ENCODE measurements at places on chromosomes 1 and 21.

DNA sequence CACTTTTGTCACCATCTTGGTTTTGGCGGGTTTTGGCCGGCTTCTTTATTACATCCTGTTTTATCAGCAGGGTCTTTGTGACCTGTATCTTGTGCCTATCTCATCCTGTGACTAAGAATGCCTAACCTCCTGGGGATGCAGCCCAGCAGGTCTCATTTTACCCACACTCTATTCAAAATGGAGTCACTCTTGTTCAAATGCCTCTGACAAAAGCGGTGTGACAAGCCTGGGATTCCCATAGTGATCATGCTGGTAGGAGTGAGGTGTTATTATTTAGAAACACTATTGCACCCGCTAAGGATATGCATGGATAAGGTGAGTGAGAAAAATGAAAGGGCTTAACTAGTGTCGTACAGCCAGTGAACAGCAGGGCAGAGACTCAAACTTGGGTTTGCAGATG, 111.7 kb upstream of the COA6 start:
- no peak for DNase-seq

- DNase-seq: no peak
Measured at GRCh38 chr1:226268421-226269124, 40.4 kb downstream of the LIN9 start.

DNA sequence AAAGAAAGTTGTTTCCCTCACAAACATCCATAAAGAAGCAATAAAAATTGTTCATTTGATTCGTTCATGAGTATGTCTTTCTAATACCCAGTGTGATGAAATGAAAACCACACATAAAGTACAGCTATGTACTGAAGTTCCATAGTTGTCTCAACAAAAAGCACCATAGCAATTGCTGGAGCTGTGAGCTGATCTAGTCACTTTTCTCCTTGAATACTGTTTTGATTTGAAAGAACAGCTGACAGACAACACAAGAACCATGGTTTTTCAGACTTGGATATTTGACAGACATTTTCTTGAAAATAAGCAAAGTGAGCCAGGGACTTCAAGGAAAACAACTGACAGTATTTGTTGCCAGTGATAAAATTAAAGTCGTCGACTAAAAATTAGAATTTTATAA, 237.1 kb upstream of the PLD5 start:
- no peak for DNase-seq

DNA sequence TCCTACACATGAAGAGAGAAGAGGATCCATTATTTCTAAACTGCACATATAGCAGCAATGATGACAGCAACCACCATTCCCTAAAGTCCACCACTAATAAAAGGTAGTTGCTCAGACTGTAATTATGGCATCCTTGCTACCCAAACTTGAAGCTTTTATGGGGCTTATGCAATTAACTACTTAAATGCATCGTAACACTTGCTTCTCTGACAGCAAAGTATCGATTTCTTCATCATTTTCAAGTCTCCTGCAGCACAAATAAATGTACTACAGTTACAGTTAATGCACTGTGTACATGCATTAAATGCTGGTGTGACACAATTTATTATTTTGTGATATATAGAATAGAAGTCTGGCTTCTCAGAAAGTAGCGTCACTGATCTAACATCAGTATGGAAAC, 241.7 kb downstream of the USH2A start:
- DNase-seq: no peak

- no peak for DNase-seq
Measured at GRCh38 chr1:230459465-230459864, 33.3 kb upstream of the PGBD5 start.

DNA sequence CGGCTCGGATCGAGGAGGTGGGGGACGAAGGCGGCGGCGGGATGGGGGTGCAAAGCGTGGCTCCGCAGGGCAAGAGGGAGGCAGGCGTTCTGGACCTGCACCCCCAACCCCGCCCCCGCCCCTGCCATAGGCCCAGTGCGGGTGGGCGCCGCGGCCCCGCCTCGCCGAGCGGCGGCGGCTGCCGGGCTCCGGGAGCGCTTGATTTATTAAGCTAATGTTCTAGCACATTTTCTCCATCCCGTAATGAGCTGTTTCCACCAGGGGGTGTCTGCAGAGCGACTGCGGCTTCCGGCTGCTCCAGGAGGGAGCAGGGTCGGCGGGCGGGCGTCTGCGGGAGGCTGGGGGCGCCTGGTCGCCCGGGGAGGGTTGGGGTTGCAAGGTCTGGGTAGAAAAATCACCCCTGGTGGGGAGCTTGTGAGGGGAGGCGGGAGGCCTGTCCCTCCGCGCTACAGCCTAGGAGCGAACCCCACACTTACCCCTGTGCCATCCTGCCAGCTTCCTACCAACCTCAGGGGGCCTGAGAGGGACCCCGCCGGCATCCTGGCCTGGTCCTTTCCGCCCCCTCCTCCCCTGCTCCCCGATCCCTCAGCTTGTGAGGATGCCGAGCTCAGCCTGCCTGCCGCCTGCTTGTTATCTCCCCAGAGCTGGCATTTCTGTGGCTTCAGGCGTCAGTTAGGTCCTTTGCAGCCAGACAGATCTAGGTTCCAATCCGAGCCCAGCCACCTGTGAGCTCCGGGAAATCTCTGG, 48.5 kb upstream of the ACOT11 start:
- DNase-seq: no peak

GRCh38 chr1:5622412-5622811, 369.8 kb downstream of the NPHP4 start:
- no peak for DNase-seq

GRCh38 chr1:15885269-15885668, 37.8 kb downstream of the SPEN start:
- no peak for DNase-seq

DNA sequence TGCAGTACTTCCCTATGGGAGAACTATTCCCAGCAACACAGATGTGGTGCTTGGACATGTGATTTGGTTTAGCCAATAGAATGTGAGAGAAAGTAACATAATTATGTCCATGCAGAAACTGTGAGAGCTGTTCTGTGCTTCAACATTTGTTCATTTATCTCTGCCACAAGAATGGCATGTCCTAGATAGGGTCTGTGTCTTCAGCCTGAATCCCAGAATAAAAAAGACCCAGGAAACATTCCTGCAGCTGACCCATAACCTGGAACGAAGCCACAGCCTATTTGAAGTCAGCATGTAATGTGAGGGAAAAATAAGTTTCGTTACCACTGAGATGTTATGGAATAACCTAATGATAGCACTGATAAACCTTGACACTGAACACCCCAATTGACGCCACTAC, 552.0 kb upstream of the USP24 start:
- DNase-seq: no peak

GRCh38 chr1:166629946-166630345, 209.3 kb upstream of the POGK start:
- no peak for DNase-seq

GRCh38 chr1:239126884-239127283, 259.5 kb upstream of the CHRM3 start:
- DNase-seq: no peak

DNA sequence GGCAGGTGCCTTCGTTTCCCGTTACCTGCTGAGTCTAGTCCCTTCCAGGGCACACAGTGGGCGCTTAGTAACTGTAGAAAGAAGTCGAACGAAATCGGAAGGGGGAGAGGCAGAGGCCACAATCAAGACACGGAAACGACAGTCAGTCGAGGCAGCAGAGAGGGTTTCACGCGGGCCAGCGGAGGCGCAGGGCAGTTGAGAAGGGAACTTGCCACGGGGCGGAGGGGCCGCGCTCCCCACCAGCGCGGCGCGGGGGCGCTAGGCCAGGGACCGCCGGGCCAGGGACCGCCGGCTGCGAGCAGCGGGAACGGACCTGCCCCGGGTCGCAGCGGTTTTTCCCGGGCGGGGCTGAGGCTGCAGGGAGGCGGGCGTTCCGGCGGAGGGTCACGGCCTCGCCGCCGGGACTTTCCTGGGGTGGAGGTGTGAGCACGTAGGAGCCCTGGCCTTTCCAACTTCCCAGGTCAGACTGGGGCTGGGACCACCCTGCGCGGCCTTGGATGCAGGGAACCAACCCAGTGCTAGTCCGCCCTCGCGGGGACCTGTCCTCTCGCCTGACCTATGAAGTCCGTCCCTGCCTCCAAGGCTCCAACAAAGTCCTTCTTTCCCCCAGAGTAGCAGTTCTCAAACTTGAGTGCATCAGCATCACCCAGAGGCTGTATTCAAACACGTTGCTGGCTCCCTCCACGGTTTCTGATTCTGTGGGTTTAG, 150.1 kb upstream of the FGGY start:
- DNase-seq: peak; percentile 38

GRCh38 chr1:15066191-15066590, 87.4 kb upstream of the TMEM51 start:
- no peak for DNase-seq
